Lung microvascular endothelial cell (primary cell): ENCODE measurements at places on chromosomes 5 and 9. TPM values are rescaled to one million over a fixed set of nuclear protein-coding genes. Genes with fewer than 3 reads are reported as not detected.

DNA sequence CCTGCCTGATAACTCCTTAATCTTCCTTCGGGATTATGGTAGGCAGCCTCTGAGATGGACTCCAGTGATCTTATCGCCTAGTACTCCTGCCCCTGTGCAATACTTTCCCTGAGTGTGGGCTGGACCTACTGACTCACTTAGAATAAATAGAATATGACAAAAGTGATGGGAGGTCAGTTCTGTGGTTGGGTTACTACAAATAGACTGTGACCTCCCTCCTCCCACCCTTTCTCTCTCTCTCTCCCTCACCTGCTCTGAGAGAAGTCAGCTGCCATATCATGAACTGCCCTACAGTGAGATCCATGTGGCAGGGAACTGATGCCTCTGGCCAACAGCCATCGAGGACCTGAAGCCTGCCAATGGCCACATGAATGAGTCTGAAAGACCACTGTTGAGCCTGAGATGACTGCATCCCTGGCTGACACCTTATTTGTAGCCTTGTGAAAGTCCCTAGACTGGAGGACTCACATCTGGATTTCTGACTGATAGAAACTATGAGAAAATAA, 31.7 kb downstream of the NRG2 start:
- DNase-seq = no peak

GRCh38 chr5:153513156-153513555, 22.7 kb downstream of the GRIA1 start:
- DNase-seq = no peak

DNA sequence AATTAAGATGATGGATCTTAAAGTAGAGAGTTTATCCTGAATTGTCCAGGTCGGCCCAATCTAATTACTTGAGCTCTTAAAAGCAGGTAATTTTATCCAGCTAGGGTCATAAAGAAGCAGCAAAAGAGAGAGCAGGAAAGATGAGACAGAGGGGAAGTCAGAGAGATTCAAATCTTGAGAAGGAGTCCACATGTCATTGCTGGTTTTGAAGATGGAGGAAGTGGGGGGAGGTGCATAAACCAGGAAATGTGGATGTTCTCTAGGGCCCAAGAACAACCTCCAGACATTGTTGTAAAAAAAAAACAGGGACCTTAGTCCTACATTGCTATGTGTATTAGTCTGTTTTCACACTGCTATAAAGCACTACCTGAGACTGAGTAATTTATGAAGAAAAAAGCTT, 66.4 kb downstream of the SLCO4C1 start:
- no peak for DNase-seq

GRCh38 chr9:113302792-113303418, at the start of gene RNF183:
TSS of gene RNF183 (minus strand) at chr9:113303376. CDS start at chr9:113298184, 5,192 bp downstream.
- DNase-seq = no peak

GRCh38 chr5:165138236-165138635, 1632.8 kb downstream of the MAT2B start:
- DNase-seq = no peak

DNA sequence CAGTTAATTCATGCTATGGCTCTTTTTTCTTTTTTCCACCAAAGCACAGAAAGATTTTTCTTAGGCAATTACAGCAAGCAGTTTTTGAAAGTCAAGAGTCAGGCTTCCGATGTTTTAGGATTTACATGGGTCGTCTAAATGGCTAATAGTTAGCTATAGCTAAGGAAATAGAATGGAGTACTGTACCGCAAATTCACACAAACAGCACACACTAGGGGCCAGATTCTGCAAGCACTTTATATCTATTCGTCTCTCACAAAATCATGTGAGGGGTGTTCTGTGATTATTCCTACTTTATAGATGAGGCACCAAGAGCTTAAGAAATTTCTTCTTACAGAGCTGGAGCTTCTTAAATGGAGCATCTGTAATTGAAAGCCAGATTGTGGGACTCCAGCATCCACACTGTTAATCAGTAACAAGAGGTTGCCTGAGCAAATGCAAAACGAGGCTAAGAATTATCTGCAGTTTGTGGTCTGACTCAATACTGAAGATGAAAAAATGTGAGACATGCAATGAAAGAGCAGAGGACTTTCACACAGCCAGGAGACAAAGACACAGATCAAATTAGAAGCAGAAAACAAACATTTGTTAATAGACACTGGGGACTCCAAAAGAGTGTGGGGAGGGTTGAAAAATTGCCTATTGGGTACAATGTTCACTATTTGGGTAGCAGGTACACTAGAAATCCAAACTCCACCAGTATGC, 62.7 kb upstream of the CTXN3 start:
- no peak for DNase-seq

DNA sequence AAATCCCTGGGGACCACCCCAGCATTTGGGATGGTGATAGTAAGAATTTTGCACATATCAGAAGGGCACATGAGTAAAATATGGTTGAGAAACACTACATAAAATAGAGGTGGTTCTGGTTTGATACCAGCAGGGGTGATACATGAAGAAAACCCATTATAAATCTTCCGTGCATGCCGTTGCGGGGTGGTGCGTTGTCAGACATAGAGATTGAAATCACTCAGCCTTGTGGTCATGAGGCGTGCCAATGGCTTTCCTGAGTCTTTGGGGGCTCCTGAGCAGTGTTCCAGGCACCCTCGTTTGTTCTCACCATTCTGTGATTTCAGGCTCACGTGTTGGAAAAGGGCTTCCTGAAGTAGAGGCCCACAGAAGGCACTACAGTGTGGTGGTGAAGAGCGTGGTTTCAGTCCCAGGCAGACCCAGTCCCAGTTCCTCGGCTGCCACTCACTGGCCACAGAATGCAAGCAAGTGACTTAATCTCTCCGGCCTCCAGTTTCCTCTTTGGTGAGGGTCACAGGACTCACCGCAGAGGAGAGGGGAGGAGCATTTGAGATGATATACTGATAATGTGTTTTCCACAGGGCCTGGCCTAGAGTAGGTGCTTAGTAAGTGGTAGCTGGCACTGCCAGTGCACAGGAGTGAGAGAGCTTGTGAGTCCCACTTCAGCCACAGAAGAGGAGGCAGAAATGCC, 20.5 kb upstream of the GLRX start:
- peak; percentile 68 for DNase-seq

DNA sequence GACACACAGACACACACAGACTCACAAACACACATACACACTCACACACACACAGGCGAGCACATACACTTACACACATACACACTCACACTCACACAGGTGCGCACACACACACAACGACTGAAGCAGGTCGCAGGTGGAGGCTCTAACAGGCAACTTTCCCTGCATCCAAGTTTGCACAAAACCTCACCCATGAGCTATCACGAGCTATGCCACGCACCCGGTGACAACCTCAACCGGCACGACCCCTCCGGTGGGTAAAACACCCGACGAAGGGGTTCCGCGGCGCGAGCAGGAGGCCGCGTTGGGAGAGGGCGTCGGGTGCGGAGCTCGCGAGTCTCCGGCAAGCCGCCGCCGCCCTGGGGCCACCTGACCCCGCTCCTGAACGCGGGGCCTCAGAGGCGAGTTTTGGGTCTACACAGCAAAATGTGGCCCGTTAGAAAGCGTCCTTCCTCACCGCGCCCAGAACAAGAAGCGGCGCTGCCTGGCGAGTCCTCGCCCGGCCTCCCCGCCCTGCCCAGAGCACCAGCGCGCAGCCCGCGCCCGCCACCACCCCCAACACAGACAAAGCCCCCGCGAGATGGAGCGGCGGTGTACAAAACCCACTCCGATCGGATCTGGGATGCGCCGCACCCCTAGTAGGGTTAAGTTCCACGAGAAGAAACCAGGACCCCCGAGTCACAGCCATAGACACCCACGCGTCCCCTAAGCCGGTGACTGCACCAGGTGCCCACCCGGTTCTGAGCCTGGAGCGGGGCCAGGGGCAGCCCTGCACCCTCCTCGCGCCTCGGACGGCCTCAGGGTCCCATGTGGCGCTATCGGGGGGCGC, 665 bp downstream of the SLC6A3 start:
- DNase-seq = no peak

DNA sequence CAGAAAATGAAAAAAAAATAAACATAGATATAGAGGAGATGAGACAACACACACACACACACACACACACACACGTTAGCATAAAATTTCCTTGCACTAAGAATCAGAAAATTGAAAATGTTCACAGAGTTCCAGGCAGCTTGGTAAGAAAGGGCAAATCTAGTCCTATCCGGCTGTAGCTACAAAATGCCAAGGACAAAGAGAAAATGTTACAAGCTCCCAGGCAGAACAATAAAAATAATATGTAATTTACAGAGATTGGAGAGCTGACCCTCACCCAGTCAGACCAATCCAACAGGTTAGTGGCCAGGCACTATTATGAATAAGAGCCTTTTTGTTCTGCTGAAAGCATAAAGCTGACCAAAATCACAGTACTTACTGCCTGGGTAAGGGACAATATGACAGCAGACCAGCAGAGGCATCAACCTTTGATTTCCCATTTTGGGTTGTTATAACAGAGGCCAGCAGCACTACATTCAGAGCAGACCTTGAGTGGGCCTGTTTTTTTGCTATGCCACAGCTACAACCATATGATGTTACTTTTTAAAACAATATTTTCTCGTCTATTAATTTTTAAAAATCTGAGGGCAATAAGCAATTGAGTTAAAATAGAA, 892.6 kb downstream of the TAF11L14 start:
- DNase-seq = no peak

- DNase-seq = no peak
These were observed 136.7 kb downstream of the CPLANE1 start for GRCh38 chr5:37112383-37112991.

- DNase-seq = no peak
These were observed 97.0 kb downstream of the GHR start for GRCh38 chr5:42520203-42520602.

GRCh38 chr9:104758974-104759373, 5.0 kb upstream of the NIPSNAP3B start:
- no peak for DNase-seq

DNA sequence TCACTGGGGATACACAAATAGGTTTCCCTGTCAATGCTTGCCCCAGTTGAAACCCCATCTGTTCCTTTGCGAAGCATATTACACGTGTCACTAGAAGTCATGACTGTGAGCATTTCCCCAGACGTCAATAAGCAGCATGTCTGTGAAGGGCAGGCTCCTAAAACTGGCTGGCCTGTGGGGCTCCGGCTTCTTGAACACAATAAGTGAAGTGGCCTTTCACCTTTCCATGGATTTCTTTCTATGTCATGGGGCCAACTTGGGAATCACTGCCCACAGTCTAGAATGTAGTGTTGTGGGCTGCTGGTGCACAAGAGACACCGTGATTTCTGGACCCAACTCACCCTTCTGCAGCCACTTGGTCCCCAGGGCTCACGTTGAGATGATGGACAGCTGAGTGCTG, 60.4 kb upstream of the CTSL start:
- DNase-seq = no peak

GRCh38 chr5:68334553-68334886, 119.0 kb downstream of the PIK3R1 start:
- no peak for DNase-seq

DNA sequence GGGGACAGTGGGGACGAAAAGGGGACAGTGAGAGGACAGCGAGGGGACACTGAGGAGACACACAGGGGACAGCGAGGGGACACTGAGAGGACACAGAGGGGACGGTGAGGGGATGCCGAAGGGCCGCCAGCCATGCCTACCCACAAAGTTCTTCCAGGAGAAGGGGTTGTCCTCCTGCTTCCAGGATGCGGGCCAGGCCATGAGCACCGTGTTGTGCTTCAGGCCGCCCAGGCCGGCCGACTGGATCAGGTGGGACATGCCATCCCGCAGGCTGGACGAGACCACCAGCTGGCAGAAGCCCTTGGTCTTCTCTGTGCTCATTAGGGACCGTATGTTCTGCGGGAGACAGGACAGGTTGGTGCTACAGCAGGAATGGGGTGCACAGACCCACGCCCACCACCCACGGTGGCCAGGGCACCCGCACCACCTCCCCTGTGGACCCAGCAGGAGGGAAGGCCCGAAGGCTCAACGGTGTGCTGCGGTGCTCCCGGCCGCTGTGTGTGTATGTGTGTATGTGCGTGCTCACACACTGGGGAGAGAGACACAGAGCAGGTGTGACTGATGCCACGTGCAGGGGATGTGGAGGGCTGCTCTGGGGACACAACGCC, 46.6 kb downstream of the SLC12A7 start:
- DNase-seq = no peak

GRCh38 chr9:91783411-91783810, 166.6 kb downstream of the ROR2 start:
- DNase-seq = no peak

DNA sequence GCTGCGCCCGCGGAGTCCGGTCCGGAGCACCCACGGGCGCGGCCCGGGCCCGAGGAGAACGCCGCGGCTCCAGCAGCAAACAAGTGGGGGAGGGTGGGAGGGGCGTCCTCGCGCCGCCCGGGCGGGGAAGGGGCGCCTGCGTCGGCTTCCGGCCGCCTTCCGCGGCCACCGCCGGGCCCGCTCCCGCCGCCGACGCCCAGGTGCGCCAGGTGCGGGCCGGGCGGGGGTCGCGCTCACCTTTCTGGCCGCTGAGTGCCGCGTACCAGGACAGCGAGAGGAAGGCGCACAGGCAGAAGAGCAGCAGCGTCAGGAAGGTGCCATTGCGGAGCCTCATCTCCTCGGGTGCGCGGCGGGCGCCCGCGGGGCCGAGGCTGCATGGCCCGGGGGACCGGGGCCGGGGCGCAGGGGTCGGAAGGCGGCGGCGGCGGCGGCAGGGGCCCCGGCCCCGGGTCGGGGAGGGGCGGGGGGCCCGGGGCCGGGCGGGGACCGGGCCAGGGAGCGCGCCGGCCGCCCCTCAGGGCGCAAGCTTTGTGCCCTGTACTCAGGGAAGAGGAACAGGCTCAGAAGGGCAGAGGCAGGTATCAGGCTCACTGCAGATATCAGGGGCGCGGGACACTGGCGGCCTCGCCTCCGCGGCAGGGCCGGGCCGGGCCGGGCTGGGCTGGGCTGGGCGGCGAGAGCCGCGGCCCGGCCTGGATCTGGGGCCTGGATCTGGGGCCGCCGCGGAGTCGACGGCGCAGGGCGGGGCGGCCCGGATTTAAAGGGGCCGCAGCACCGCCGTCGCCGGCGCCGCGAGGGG, at the start of gene MGAT4B:
Gene MGAT4B, minus strand, starts transcription at position 617 of the 799 bp plus-strand sequence. Its CDS starts 283 bp downstream, at position 334.
- peak; percentile 87 for DNase-seq

SOX30 gene
- not detected in 2 replicates for total RNA-seq

CKMT2 gene
- total RNA-seq = 0.20 and 0.22 TPM in 2 replicates

TAS2R1 gene
- not detected in 2 replicates for total RNA-seq

PKD2L2 gene
- total RNA-seq = not detected in 2 replicates

GNPDA1 gene
- 22.6 and 27.7 TPM in 2 replicates for total RNA-seq

RLN2 gene
- total RNA-seq = 0.65 and 0.99 TPM in 2 replicates

SPINK6 gene
- total RNA-seq = not detected in 2 replicates

IGFBPL1 gene
- under 0.01 and 0.20 TPM in 2 replicates for total RNA-seq
